ENCODE measurements at places on chromosomes 16 and 17.

GRCh38 chr16:10629592-10629963 lies 49.2 kb upstream of the EMP2 start:
- no peak for DNase-seq

DNA sequence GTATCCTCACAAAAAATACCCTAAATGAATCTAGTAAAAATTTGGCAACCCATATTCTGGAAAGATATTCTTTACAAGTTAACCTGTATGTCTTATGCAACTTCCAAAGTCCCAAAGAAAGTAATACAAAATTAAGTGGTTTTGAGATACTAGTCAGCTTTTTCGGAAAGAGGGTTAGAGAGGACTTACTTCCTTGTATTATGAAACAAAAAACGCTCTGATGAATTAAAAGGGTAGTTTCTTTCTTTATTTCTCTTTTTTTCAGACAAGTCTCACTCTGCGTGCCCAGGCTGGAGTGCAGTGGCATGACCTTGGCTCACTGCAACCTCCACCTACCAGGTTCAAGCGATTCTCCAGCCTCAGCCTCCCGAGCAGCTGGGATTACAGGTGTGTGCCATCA lies 51.6 kb downstream of the KANSL1 start:
- no peak for DNase-seq

DNA sequence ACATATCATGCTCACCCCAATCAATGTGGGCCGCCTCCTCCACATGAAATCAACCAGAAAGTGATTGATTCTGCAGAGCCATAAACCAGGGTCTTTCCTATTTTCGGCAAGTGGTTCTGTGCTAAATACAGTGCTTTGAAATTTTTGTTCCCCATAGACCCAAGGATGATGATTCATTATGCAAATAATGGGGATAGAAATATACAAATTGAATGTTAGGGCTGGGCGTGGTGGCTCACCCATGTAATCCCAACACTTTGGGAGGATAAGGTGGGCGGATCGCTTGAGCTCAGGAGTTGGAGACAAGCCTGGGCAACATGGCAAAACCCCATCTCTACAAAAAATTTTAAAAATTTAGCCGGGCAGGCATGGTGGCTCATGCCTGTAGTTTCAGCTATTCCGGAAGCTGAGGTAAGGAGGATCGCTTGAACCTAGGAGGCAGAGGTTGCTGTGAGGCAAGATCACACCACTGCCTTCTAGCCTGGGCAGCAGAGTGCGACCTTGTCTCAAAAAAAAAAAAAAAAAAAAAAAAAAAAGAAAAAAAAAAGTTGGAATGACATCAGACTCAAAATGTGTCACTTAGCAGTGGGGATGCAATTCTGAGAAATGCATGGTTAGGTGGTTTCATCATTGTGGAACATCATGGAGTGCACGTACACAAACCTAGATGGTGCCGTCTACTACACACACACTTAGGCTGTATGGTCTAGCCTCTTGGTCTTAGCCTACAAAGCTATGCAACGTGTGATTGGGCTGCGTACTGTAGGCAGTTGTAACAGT lies 581.7 kb downstream of the MAF start:
- no peak for DNase-seq

GRCh38 chr17:27562777-27563455 lies 68.1 kb upstream of the LGALS9 start:
- DNase-seq = no peak

DNA sequence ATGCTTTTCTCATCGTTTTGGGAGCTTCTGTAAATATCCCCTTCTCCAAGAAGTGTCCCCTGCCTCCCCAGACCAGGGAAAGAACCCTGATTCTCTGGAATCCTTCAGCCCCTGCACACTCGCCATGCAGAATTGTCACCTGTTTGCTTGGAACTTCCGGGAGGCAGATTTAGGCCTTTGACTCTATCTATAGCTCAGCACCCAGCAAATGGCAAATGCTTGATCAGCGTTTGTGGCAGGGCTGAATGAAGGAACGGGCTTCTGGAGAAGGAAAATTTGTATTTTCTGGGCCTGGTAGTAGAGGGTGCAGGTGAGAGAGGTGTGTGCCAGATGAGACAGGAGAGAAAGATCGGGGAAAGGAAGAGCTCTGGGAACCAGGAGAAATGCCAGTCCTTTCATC lies 18.3 kb upstream of the CACNG4 start:
- DNase-seq = no peak

DNA sequence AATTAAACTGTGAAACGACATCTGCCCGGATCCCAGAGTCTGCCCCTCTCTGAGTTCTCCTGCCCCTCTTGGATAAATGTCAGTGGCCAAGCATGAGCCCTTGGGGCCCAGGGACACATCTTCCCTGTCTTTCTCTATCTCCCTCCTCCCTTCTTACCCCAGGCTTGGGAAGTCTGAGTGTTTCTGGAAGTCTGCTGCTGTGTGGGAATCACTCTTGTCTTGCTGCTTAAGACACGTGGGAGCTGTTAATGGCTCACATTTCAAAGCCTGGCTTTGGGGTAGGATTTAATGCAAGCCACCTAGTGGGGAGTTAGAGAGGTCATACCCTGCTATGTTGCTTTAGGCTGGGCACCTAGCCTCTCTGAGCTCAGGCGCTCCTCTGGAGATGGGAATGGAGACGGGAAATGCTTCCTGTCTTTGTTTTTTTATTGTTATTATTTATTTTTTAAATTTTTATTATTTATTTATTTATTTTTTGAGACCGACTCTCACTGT lies 218.5 kb upstream of the CIBAR2 start:
- no peak for DNase-seq

- DNase-seq = no peak
Measured at GRCh38 chr17:44346064-44346844, 1.2 kb downstream of the GRN start.
